ENCODE measurements at places on chromosomes 1 and 21. TPM values are rescaled to one million over a fixed set of nuclear protein-coding genes. Genes with fewer than 3 reads are reported as not detected.

Gene CFAP141
- not detected for total RNA-seq

Gene MYCL
- 0.32 TPM for total RNA-seq

Gene SPRR2B
- not detected for total RNA-seq

Gene STX12
- 80.8 TPM for total RNA-seq

Gene SPATA45
- total RNA-seq = not detected

Gene CFHR3
- total RNA-seq = not detected

Gene SEC16B
- 8.8 TPM for total RNA-seq

Gene BATF3
- total RNA-seq = 1.9 TPM

Gene ADGRL2
- 59.6 TPM for total RNA-seq

Gene LGR6
- total RNA-seq = 2.6 TPM

DNA sequence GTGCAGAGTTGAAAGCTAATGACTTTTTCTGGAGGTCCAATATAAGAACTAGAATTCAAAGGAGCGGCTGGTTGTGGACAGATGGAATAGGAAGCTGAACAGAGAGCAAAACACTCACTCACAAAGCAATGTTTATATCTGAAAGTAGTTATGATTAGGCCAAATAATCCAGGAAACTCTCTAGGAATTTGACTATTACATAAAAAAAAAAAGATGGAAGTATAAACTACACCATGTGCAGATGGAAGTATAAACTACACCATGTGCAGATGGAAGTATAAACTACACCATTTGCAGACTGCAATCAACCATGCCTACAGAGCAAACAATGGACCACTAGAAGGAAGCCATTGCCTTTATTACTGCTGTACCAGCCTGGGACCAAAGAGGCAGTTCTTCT lies 771.1 kb downstream of the BRINP3 start:
- no peak for DNase-seq
- H3K4me3 ChIP-seq = no peak overlapping the region
- no peaks in the 10 kb centered on the region for H3K4me1 ChIP-seq
- no peak overlapping the region for H3K27ac ChIP-seq

- H3K4me3 ChIP-seq = no peak overlapping the region
- DNase-seq = no peak
- H3K27me3 ChIP-seq = no peaks in the 10 kb centered on the region
- H3K36me3 ChIP-seq = no peaks in the 10 kb centered on the region
- H3K4me1 ChIP-seq = no peaks in the 10 kb centered on the region
Measured at GRCh38 chr1:67485046-67485811, 55.0 kb upstream of the SERBP1 start.

DNA sequence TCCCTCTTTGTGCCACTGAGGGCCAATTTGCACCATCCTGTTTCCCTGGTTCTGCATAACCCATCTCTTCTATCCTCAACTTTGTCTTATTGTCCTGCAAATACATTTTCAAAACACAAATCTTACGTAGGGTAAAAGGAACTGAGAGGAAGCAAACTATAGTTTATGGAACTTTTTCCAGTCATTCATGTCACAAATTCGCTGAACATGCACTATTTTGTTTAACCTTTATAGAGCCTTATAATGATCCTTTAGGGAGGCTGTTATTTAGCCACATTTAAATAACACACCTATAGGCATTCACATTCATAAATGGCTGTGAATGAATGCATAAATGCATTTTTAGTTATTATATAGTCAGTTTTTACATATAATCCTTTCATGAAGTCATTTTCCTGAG lies 85.0 kb downstream of the PLPPR5 start:
- H3K4me1 ChIP-seq = no peaks in the 10 kb centered on the region
- no peaks in the 10 kb centered on the region for H3K27me3 ChIP-seq
- H3K27ac ChIP-seq = no peak overlapping the region
- H3K4me3 ChIP-seq = no peak overlapping the region
- DNase-seq = no peak

DNA sequence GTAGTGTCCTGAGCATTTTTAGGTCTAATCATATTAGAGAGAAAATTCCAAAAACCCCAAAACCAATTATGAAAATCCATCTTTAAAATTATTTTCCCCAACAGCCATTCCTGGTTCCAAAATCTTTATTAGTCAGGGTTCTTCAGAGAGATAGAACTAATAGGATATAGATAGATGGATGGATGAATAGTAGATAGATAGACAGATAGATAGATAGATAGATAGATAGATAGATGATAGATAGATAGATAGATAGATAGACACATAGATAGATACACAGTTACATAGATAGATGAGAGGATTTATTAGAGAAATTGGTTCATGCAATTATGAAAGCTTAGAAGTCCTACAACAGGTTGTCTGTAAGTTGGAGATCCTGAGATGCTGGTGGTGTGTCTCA lies 122.7 kb upstream of the POGK start:
- DNase-seq = no peak
- H3K36me3 ChIP-seq = no peaks in the 10 kb centered on the region
- H3K27ac ChIP-seq = no peak overlapping the region
- H3K4me3 ChIP-seq = no peak overlapping the region

DNA sequence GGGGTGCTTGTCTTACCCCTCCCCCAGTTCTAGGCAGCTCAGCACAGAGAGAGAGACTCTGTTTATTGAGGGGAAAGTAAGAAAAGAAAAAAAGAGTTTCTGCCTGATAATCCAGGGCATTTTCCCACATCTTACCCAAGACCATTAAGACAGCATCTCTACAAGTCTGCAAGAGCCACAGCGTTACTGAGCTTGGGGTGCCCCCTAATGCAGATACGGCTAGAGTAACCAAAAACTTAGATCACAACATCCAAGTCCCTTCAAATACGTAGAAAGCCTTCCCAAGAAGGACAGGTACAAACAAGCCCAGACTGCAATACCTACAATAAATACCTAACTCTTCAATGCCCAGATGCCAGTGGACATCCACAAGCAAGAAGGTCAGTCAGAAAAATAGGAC lies 6.2 kb upstream of the TEX50 start:
- H3K27me3 ChIP-seq = no peaks in the 10 kb centered on the region
- H3K4me1 ChIP-seq = no peaks in the 10 kb centered on the region
- H3K36me3 ChIP-seq = peaks cover 6% of the 10 kb centered on the region
- no peak overlapping the region for H3K4me3 ChIP-seq
- DNase-seq = no peak
- no peak overlapping the region for H3K27ac ChIP-seq

DNA sequence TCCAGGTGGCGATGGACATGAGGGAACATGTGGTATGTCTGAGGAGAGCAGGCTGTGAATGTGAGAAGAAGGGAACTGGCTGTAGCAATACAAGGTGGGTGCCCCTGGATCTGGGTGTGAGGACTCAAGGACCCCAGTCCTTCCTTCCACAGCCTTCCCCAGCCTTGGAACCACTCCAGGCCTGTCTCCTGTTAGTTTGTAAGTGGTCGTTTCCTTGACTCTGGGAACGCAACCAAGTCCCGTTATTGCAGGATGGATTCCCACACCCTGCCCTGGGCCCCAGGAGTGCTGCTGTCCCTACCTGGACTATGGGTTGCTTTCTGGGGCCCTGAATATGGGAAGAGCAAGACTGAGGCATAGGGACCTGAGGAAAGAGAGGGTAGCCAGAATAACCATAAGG lies 47.2 kb upstream of the VANGL1 start:
- H3K36me3 ChIP-seq = no peaks in the 10 kb centered on the region
- H3K27me3 ChIP-seq = no peaks in the 10 kb centered on the region
- no peak overlapping the region for H3K4me3 ChIP-seq
- DNase-seq = no peak
- H3K27ac ChIP-seq = no peak overlapping the region

DNA sequence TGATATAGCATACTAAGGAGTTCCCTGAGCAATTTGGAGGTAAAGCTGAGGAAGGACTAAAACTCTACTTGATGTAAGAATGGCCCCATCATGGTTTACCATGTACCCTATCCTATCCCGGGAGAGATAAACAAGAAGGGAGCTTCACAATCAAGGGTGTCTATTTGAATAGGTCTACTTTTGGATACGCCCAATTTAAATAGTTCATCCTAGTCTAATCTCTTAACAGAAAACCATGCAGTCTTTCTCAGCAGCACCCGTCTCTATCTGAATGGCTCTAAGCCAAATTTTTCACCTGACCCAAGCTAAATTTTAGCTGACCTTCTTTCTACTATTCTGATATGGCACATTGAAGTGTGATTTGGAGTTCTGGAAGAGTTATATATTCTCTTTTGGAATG lies 122.0 kb downstream of the TNNI3K start:
- no peaks in the 10 kb centered on the region for H3K4me1 ChIP-seq
- no peaks in the 10 kb centered on the region for H3K36me3 ChIP-seq
- H3K4me3 ChIP-seq = no peak overlapping the region
- H3K27ac ChIP-seq = no peak overlapping the region
- H3K27me3 ChIP-seq = no peaks in the 10 kb centered on the region

DNA sequence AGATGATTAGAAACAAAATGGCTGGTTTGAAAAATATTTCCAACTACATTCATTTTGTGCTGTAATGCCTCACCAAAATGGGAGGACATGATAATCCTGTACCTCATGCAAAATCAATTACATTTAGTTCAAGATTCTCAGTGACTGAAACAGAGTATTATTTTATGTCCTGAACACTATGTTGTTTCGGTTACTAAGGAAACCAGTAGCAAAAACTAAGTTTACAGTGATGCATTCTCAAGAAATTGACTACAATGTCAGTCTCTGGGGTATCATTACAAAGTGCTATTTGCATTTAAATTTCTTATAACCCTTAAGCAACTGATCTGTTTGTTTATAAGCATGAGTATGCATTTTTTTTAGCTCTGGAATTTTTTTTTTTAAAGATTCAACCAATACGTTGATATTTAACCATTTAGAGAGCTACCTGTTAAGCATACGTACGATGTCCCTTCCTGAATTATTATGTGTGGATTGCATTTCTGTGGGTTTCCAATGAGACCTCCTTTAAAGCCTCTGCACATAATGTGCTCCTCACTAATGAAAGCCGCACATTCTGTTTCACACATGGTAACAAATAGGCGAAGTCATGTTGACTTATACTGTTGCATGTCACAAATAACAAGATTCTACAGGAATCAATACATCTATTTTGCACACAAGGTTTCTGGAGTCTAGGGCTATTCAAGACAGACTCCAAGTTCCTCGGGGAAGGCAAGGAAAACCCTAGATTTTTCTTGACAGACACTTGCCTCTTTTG lies 1035.7 kb downstream of the ADGRL2 start:
- no peak for DNase-seq
- no peaks in the 10 kb centered on the region for H3K36me3 ChIP-seq
- H3K4me1 ChIP-seq = no peaks in the 10 kb centered on the region
- no peaks in the 10 kb centered on the region for H3K27me3 ChIP-seq

- H3K27me3 ChIP-seq = no peaks in the 10 kb centered on the region
- H3K4me1 ChIP-seq = no peaks in the 10 kb centered on the region
- H3K36me3 ChIP-seq = no peaks in the 10 kb centered on the region
- H3K4me3 ChIP-seq = no peak overlapping the region
- DNase-seq = no peak
- no peak overlapping the region for H3K27ac ChIP-seq
Measured at GRCh38 chr1:14500912-14501311, 97.6 kb upstream of the KAZN start.

- no peaks in the 10 kb centered on the region for H3K27me3 ChIP-seq
- H3K27ac ChIP-seq = no peak overlapping the region
- no peak overlapping the region for H3K4me3 ChIP-seq
- no peaks in the 10 kb centered on the region for H3K4me1 ChIP-seq
Measured at GRCh38 chr1:175734642-175735041, 8.8 kb downstream of the TNR start.

DNA sequence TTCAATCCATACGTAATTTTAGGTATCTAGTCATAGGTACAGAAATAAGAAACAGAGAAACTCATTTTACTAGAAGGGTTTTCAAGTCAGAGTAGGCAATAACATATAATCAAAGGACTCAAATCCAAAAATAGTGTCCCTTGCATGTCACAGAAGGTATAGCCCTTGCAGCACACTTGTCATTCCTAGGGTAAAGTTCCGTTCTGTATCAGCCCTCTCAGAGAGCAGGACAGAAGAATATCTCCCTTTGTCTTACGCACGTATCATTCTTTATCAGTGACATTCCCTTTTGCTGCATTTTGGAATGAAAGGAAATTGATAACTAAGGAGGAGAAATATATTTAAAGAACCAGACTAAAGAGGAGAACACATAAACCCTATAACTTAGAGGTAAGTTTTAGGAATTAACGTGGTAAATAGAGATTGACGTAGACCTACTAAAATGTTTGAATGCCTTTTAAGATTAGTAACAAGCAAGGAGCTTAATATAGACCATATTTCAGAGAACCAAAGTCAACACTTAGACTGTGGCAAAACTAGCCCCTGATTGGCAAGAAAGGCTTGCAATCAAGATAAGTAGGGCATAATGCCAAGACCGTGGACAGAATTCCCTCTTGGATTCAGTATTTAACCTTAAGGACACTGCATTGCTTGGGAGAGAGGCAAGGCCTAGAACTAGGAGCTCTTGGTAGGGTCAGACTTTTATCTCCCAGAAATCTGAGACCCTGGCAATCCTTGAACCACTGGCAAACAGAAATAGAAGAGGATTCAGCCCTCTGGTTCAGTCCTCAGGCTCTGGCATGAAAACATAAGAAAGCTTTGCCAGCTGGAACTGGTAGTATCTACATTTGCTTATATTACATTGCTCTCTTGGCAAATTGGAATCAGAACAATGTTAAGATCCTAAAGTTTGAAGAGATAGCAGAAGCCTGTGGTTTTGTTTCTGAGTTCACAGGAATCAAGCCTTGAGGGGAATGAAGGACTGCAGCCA lies 232.1 kb downstream of the ASTN1 start:
- H3K27ac ChIP-seq = no peak overlapping the region
- H3K27me3 ChIP-seq = peaks cover 3% of the 10 kb centered on the region
- no peaks in the 10 kb centered on the region for H3K4me1 ChIP-seq

GRCh38 chr1:214425101-214425500 lies 126.3 kb downstream of the PTPN14 start:
- H3K27me3 ChIP-seq = no peaks in the 10 kb centered on the region
- H3K4me1 ChIP-seq = no peaks in the 10 kb centered on the region
- H3K27ac ChIP-seq = no peak overlapping the region
- H3K4me3 ChIP-seq = no peak overlapping the region
- DNase-seq = no peak

- peak overlapping the region; percentile 81 for H3K27ac ChIP-seq
- no peaks in the 10 kb centered on the region for H3K36me3 ChIP-seq
- no peaks in the 10 kb centered on the region for H3K27me3 ChIP-seq
- H3K4me3 ChIP-seq = peak overlapping the region; percentile 57
- no peak for DNase-seq
Measured at GRCh38 chr1:207031632-207032264, 808 bp downstream of the C1orf116 start.

DNA sequence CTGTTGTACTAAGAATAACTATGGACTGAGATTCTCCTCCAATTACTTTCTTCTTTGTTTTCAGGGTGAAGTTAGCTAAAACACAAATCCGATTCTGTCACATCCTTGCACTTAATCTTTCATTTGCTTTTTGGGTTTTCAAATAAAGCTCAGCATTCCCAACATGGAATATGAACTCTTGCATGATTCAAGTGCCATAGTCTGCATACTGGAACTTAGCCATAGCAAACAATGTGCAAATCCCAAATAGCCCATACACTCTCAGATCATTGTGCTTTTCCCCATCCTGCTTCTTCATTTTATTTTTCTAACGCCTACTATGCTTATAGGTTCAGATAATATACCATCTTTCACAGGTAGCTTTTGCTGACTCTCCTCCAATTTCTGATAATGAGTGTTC lies 455.8 kb upstream of the PRMT6 start:
- DNase-seq = no peak
- H3K4me3 ChIP-seq = no peak overlapping the region
- H3K36me3 ChIP-seq = no peaks in the 10 kb centered on the region
- no peak overlapping the region for H3K27ac ChIP-seq
- no peaks in the 10 kb centered on the region for H3K27me3 ChIP-seq

GRCh38 chr1:183328371-183328770 lies 89.8 kb downstream of the NMNAT2 start:
- H3K27me3 ChIP-seq = no peaks in the 10 kb centered on the region
- no peak overlapping the region for H3K4me3 ChIP-seq
- no peaks in the 10 kb centered on the region for H3K4me1 ChIP-seq
- DNase-seq = no peak
- H3K36me3 ChIP-seq = no peaks in the 10 kb centered on the region

All from breast epithelium (tissue), 4 donors.